Activated CD4-positive, alpha-beta T cell treated with anti-CD3 and anti-CD28 coated beads for 24 hours (primary cell): ENCODE measurements at places on chromosomes 7 and 10.

DNA sequence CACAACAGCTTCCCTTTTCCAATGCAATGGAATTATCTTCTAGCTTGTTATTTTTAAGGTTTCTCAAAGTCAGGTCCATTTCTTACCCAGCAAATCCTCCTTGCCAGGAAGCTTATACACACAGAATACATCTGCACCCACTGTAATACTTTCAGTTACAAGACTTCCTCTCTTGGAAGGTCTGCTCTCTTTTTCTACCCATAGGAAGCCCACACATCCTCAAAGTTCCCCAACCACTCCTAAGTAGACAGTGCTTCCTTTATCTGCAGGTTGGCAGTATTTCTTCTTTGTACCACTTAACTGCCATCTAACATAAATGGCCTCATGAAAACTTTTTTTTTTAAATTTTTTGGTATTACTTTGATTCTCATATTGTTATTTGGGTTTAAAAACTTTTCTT, 155.6 kb downstream of the TAX1BP1 start:
- no peak for DNase-seq

GRCh38 chr7:102823390-102824119, 74.8 kb downstream of the FAM185A start:
- DNase-seq = no peak

DNA sequence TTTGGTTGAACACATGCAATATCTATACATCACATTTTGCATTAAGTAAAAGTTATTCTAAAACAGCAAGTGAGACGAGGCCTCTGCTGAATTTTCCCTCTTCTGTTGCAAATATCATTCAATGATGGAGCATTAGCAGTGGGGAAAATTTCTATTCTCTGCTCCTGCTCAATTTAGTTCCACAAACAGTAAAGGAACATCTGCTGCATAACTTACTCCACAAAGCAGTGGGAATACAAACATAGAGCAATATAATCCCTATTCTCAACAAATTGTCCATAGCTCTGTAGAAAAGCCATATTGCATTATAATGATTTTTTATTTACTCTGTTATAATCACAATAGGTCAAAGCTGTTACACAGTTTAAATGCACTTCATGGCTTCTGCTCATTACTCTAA, 5.9 kb downstream of the AGR3 start:
- no peak for DNase-seq

- no peak for DNase-seq
These were observed 47.9 kb downstream of the CSGALNACT2 start for GRCh38 chr10:43186150-43186549.

GRCh38 chr10:77619964-77620703, 17.5 kb downstream of the KCNMA1 start:
- no peak for DNase-seq

- no peak for DNase-seq
These were observed 57.5 kb downstream of the TASOR2 start for GRCh38 chr10:5742116-5742515.

GRCh38 chr7:27083646-27084045, 12.2 kb downstream of the HOXA1 start:
- DNase-seq = no peak

GRCh38 chr10:102347236-102347828, 48.2 kb upstream of the NFKB2 start:
- DNase-seq = no peak

GRCh38 chr10:6565588-6565987, 14.5 kb downstream of the PRKCQ start:
- no peak for DNase-seq

DNA sequence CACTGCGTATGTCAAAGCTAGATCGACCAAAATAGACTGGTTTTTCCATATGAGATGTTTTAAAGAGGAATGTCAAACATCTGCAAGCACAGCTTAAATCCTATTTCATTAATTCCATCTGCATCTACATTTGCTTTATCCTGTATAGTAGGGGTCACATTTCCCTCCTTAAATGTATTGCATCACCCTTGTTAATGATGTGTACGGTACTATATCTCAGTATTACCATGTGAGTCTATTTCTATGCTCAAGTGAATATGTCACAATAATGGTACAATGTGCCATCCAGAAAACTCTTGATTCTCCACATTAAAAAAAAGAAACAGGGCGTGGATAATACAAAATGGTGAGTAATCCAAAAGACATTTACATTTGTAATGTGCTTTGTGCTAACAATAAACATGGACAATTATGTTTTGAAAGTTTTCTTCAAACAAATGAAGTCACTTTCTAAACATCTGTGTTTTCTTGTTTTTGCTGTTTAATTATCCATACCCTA, 56.6 kb downstream of the TWIST1 start:
- DNase-seq = no peak

DNA sequence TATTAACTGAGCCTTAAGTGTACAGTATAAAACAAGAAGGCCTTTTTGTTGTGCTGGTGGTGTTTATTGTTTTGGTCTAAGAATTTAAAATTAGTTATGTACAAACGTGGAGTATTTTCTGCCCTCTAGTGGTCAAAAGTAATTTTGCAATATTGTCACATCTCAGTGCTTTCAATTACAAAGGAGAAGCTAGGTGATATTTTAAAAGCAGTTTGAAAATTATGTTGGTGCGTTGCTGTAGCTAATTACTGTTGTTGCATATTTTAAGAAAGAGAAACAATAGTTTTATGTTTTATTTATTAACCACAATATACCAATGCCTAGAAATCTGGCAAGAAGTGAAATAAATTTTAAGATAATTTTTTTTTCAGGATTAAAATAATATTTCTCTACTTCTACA, 11.4 kb downstream of the NPVF start:
- no peak for DNase-seq

DNA sequence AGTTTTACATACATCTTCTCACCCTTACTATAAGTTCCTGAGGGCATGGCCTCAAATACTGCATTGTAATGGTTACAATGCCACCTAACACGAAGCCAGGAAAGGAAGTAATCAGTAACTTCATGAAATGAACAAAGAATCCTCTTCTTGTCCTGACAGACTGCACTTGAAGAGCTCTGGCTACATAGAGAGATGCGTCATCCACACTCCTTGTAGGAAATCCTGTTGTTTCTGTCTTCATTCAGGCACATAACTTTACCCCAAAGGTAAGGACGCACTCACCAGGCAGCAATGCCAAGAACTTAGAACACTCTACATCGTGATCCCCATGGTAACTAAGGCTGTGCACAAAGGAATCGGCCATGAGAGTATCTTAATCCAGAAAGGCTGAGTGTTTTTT, 80.3 kb upstream of the ARID5B start:
- no peak for DNase-seq

- DNase-seq = no peak
These were observed 26.6 kb downstream of the CHST3 start for GRCh38 chr10:71990706-71991269.

- DNase-seq = no peak
These were observed 199.9 kb upstream of the DPP6 start for GRCh38 chr7:153852261-153852660.

DNA sequence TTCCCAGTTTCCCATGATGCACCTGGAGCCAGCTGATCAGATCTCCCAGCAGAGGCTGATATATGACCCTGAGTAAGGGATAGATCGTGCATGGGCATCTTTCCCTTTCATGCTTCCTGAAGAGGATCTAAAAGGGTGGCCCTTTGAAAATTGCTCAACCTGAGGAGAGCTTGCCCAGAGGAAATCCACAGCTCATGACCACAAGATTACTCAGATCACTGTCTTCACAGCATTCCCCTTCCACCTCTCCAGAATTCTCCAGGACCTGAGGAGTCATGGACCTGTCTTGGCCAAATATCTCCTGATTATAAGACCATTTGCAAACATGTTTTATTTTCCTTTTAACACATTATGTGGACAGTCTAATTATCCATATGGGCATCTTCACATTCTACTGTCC, 328.1 kb downstream of the LHFPL3 start:
- no peak for DNase-seq

- no peak for DNase-seq
These were observed 184.5 kb downstream of the PHTF2 start for GRCh38 chr7:77982926-77983550.

GRCh38 chr10:118471863-118472262, 123.6 kb downstream of the PRLHR start:
- no peak for DNase-seq

DNA sequence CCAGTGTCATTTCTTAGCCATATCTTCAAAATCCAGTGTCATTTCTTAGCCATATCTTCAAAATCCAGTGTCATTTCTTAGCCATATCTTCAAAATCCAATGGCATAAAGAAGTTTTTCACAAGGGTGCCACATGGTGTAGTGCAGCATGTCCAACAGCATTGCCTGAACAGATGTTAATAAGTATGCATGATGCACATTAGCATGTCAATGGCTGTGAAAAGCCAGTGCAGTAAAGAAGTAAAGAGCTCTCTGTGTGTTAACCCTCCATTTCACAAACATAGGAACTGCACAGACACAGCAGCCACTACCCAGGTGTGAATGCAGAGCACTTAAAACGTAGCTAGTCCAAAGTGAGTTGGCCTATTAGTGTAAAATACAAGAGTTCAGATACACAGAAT, 89.8 kb downstream of the GNAI1 start:
- DNase-seq = no peak

- DNase-seq = no peak
These were observed 22.5 kb upstream of the TNRC18 start for GRCh38 chr7:5445981-5446594.

- no peak for DNase-seq
These were observed 19.1 kb downstream of the SLC16A12 start for GRCh38 chr10:89516149-89516832.

DNA sequence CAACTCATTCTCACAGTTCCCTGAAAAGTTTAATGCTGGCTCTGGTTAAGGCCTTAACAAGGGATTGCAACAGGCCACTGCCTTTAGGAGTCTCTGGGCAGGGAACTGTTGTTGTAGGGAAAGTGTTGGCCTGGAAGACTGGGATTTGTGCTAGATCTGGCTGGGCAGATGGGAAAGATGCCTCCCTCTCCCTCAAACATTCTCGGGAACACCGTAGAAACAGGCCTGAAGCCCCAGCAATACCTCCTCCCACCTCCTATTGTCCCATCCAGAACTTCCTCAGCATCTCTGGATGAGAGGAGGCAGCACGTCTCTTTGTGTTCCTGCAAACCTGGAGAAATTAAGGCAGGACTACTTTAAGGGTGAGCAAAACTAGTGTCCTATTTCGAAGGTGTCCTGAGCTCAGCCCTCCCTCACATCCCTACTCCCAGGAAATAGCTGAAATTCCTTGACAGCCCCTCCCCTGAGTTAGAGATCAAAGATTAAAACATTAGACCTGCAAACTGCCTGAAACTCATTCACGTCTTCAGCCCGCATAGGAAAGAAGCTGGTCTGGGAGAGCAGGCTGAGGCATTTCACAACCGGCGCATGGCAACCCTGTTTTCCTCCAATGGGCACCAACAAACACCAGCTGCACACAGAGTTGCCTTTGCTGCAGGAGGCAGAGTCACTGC, 10.9 kb upstream of the MAP3K8 start:
- DNase-seq = no peak

DNA sequence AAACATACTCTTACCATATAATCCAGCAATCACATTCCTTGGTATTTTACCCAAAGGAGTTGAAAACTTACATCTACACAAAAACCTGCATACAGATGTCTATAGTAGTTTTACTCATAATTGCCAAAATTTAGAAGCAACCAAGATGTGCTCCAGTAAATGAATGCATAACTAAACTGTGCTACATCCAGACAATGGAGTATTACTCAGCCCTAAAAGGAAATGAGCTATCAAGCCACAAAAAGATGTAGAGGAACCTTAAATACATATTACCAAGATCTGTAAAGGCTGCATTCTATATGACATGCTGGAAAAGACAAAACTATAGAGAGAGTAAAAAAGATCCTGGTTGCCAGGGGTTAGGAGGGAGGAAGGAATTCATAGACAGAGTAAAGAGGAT, 21.8 kb upstream of the CH25H start:
- DNase-seq = no peak

DNA sequence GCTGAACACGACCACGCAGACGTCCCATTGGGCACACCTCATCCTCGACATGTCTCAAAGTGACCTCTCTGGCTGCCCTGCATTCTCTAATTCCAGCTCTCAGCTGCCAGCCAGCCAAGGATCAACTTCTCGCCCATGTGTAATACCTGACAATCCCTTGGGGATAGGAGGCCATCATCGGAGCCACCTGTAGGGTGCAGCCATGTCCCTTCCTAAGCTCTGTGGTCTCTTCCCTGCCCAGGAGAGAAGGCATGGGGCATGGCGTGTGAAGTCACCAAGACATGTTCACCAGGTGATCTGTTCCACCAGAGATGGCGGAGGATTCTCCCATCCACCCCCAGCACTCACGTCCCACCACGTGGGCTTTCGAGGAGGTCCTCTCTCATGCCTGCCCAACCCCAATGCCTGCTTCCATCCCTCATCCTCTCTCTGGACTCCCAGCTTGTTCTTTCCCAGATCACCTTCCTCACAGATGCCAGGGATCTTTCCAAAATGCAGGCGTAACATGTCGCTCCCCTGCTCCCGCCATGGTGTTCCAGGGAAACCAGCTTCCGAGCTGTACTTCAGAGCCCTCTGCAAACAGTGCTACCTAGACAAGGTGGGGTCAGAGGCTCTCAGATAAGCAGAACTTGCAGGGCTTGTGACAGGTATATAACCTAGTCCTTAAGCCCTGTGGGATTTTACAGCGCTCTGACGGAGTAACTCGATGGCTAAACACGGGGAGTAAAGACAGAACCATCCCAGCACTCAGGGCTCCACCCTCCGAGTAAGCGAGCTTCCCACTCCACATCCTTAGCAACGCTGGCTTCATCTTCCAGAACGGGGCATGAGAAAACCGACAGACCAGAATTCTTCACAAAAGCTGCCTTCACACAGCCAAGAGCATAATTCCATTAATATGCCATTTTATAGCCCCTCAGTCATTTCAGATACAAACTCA, 41.1 kb downstream of the BRI3 start:
- DNase-seq = no peak

- no peak for DNase-seq
These were observed 40.4 kb upstream of the VDAC2 start for GRCh38 chr10:75170215-75170614.

DNA sequence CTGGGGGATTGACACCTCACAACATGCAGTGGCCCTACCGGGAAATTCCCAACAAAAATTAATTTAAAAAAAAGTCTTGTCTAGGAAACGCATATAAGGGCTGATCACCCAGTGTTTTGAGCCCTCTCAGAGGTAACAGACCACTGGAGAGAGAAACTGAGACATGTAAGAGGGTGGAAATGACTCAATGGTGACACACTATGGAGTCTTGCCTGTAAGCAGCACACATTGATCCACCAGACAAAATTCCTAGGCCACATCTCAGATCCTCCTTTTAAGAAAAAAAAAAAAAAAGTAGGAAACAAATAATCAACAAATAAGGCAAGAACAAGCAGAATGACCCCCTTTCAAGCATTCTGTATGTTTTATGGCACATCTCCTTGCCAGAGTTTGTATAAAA, 296.2 kb downstream of the MAGI2 start:
- DNase-seq = no peak

- no peak for DNase-seq
These were observed 4.1 kb downstream of the FRMD4A start for GRCh38 chr10:14326581-14326980.

GRCh38 chr7:4267341-4268039, 414.6 kb upstream of the FOXK1 start:
- no peak for DNase-seq
